ENCODE measurements at places on chromosomes 3 and 15.
A peak's percentile ranks its signal among the peaks of the same experiment; 100 is the strongest.

DNA sequence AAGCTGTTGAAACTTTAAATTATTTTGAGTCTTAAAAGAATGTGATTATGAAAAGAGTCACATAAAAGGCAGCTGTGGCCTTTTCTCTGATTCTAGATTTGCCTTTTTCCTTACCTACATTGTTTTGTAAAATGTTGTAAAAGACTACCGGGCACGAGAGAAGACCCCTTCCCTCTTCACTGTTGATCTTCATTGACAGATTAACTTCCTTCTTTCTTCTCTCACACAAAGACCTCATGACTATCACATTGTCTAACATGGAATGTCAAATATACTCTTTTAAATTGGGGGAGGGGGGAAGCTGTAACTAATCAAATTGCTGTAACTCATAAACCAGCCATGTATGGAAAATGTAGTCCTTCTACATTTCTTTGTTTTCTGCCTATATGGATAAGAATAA is 68.3 kb downstream of the OCA2 start:
- no peak for DNase-seq

GRCh38 chr3:29502771-29503170 is 221.9 kb downstream of the RBMS3 start:
- no peak for DNase-seq

- no peak for DNase-seq
Measured at GRCh38 chr15:66875588-66876420, 173.8 kb downstream of the SMAD6 start.

- DNase-seq = peak; percentile 40
Measured at GRCh38 chr3:76107935-76108570, 322.7 kb upstream of the ZNF717 start.

GRCh38 chr3:35078780-35079179 is 560.5 kb upstream of the ARPP21 start:
- DNase-seq = no peak

- DNase-seq = no peak
Measured at GRCh38 chr3:198113206-198114053, 153.4 kb downstream of the LMLN start.

Measured in MM.1S (cell line).